Hindlimb muscle (tissue), 1 donor: ENCODE measurements at places on chromosomes 1 and 21.

DNA sequence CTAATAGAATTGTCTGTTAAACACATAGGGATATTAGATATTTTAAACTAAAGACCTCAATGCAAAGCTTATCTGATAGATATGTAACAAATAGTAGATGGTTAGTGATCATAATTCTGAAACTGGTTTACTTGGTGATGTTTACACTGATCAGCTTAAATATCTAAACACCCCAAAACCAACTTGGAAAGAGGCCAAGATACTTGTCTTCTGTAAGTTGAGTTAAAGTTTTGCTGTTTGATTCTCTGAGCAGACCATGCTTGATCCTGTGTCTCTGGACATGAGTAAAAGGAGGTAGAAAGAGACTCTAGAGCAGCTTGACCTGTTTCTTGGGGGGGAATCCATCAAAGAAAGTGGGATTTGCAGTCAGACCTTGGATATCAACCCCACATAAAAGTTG, 107.5 kb downstream of the NEK7 start:
- no peak for DNase-seq

DNA sequence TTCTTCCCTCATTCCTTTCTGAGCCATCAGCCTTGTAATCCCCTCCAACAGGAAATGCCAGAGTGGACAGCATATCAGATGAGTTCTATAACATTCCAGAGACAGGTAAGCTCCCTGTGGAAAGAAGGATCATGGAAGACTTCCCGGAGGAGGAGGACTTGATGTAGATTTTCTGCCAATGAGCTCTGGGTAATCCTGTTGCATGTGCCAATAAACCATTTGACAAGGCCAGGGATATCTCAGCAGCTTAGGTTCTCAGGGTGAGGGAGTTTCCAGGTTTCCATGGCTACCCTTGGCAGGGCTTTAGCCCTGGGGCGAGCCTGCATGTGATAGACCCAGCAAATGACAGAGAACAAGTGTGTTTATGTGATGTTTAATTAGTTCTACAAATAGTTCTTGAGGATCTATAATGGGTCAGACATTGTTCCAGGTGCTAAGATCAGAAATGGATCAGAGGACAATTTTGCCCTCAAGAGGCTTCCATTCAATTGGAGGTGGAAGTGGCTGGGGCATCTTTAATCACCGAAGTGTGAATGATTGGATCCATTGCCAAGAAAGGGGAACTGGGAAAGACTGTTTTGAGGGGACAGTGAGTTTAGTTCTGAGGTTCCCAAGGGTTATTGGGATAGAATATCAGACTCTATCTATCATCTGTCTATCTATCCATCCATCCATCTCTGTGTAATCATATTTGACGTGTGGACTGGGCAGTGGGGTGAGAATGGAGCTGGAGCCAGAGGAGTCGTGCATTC, 6.9 kb downstream of the PLA2G5 start:
- DNase-seq: no peak

GRCh38 chr21:36554411-36555157, 74.7 kb upstream of the CLDN14 start:
- no peak for DNase-seq

- DNase-seq: no peak
Measured at GRCh38 chr1:198681252-198681651, 42.4 kb downstream of the PTPRC start.

DNA sequence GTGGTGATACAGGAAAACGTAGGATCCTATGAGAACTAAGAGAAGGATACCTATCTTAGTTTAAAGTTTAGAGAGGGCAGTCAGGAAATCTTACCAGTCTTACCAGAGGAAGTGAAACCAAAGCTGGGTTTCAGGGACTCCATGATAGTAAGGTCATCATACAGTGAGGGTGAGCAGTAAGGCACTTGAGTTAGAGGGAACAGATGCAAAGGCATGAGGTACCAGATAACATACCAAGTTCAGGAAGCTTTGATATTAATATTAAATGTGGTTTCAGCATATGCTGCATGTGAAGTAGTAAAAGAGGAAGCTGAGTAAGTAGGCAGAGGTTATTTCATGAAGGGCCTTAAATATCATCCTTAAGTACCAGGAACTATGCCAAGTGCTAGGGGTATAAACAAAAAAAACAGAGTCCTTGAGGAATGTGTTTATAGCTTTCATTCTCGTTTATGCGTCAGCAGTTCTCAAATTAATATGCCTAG, 16.9 kb downstream of the ATG4C start:
- no peak for DNase-seq

- DNase-seq: no peak
Measured at GRCh38 chr1:173504268-173504667, 27.1 kb downstream of the PRDX6 start.

DNA sequence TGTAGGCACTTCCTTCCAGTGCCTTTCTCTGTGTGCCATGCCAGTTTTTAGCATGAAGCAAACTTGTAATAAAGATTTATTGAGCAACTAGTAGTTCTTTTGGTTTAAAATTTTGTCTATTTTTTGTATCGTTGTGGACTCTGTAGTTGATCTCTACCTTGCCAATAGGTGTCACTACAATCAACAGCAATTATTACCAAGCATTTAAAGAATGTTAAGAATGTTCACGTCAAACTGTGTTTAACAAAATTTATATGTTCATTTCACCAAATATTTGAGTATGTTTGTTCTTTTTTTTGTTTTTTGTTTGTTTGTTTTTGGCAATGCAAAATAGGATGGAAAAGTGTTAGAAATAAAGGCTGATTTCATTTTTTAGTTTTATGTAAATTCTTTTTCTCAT, 208.1 kb downstream of the PATJ start:
- no peak for DNase-seq

DNA sequence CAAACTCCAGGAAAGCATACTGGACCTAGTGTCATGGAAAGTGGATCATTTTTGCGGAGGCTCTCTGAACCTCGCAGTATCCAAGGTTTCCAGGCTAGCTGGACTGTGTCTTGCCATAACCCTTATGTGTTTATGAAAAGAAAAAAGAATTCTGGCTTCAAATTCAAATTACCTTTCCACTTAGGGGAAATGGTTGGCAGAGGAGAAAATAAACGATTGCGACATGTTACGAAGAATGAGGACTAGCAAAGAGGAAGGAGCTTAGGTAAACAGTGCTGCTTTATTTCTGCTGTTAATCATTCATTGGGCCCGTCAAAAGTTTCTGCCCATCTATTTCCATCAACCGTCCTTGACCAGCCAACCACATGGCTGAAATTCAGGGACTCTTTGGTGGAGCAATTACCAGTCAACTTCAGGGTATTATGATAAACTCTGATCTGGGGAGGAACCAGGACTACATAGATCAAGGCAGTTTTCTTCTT, at the start of gene C4BPA:
TSS of gene C4BPA (plus strand) at position 342 of the 482 bp plus-strand sequence. CDS start 8,793 bp downstream, outside the sequence.
- no peak for DNase-seq
